Activated CD8-positive, alpha-beta T cell treated with anti-CD3 and anti-CD28 coated beads for 36 hours (primary cell): ENCODE measurements at places on chromosomes 5 and 9. TPM values are rescaled to one million over a fixed set of nuclear protein-coding genes. Genes with fewer than 3 reads are reported as not detected.

DNA sequence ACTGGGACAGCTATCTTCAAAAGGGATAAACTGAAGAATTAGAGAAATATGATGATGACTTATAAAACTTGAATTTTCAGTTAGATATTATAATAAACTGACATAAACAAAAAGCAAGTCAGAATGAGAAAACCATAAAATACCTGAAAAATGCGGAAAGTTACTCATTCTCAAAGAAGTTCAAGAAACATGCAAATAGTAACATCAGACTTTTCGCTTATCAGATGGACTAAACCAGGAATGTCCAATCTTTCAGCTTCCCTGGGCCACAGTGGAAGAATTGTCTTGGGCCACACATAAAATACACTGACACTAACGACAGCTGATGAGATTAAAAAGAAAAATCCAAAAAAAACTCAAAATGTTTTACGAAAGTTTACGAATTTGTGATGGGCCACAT is 53.9 kb downstream of the DROSHA start:
- no peak for DNase-seq

HMCN2 gene
- total RNA-seq, result not detected

DNA sequence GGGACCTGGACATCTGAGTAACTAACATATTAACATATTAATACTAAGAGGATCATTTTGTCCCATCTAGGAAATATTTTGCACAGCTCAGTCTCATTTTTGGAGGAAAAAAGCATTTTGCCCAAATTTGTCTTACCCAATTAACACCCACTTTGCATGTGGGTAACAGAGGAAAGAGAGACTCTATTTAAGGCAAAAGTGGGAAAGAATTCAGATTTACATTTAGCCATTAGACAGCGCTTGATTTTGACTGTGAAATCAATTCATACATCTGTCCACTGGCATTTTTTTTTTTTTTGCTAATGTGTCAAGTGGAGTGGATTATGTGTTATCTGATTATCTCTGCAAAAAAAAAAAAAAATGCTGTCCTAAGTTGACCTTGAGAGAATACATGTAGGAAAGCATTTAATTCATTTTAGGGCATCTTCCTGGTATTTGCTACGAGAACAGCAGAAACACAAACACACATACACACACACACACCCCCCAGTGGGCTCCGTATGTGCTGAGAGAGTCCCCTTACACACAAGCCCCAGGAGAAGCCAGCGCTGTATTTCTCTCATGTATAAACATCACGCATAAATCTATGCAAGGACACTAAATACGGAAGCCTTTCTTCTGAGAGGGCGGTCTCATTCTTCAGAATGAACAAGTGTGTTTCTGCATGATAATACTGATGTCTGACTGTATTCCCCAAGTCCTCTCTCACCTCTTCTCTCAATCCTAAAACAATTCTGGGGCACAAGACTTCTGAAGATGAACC is 202.0 kb upstream of the KLF9 start:
- DNase-seq, result no peak

- DNase-seq, result no peak
Observed at GRCh38 chr9:125749951-125750626, 2.9 kb downstream of the PBX3 start.

- DNase-seq, result no peak
Observed at GRCh38 chr5:174799121-174799520, 74.7 kb downstream of the MSX2 start.

GRCh38 chr5:55143624-55144023 is 16.3 kb upstream of the GPX8 start:
- no peak for DNase-seq

TLX3 gene
- not detected for total RNA-seq

DNA sequence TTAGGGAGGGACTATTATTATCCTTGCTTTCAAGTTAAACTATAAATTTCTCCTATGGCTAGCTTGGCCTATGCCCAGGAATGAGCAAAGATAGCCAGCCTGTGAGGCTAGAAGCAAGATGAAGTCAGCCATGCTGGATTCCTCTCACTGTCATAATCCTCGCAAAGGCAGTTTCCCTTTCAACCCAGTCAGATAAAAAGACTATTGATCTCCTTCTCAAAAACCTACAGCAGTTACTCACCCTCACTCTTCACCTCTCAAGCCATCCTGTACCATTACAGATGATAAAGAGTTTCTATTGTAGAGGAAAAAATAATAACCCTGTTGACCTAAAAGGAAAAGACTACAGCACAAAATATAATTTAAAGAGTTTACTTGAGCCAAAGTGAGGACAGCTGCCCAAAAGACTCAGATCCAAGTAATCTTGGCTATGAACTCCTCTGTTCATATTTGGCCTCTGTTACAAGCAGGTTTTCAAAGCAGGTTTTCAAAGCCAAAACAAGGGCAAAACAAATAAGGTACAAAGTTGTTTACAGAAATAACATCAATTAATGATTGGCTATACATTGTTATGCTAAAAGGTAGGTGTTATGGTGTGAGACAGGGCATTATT is 41.7 kb downstream of the KCNV2 start:
- no peak for DNase-seq

- DNase-seq, result no peak
Observed at GRCh38 chr5:144131261-144131660, 39.2 kb downstream of the YIPF5 start.

DNA sequence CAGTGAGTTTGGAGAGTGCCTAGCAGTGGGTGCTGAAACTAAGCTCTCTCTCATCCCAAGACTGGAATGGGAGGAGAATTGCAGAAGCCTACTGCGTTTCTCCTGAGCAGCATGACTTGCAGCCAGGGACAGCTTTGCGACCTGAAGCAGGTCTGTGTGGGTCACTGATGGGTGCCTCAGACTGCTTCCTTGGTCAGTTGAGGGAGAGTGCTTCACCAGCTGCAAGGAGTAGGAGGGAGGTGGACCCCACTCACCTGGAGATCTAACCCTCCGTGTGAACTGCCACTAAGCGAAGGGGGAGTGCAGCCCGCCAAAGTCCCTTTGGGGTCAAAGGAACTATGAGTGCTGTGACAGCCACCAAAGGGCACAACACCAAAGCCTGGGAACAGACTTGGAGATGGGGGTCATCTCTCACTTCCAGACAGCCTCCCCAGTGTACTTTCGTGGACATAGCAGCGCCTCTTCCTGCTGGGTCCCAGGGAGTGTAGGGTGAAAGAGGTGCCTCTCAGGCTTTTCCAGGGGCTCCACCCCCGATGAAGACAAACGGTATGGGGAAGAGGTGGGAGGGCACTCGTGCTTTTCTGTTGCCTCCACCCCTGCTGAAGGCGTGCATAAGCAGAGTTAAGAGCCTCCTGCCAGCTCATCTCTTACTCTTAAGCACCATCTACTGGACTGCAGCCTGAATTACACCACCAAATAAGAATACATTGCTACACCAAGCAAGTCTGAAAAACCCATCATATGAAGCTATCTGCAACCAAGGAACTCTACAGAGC is 34.3 kb upstream of the MACIR start:
- peak; percentile 57 for DNase-seq

DNA sequence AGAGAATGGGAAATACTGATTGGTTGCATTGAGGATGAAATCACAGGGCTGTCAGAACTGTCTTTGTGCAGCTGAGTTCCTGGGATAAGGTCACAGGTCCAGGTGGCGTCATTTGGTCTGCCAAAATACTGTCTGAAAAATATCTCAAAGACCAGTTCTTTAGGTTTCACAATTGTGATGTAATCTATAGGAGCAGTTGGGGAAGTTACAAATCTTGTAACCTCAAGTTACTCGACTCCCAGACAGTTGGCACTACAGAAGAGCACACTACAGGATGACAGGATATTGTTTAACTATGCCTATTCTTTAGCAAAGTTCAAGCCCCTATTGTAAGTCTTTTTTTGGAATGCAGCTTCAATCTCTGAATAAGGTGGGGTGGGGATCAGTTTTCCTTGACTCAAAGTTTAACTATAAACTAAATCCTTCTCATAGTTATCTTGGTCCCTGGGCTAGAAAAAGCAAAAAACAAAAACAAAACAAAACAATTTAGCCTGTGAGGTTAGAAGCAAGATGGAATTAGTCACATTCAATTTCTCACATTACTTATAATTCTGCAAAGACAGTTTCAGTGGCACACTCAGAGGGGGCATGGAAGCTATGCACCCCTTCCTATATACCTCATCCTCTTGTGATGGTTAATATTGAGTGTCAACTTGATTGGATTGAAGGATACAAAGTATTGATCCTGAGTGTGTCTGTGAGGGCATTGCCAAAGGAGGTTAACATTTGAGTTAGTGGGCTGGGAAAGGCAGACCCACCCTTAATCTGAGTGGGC is 276.0 kb downstream of the AUH start:
- no peak for DNase-seq

DNA sequence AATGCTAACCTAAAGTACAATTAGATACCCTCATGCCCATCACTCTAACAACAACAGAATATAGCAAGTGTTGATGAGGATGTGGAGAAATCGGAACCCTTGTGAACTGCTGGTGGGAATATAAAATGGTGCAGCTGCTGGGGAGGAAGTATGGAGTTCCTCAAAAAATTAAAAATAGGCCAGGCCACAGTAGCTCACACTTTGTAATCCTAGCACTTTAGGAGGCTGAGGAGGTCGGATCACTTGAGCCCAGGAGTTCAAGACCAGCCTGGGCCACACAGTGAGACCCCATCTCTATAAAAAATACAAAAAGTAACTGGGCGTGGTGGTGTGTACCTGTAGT is 18.0 kb upstream of the MRNIP start:
- no peak for DNase-seq

HTR4 gene
- not detected for total RNA-seq

DNA sequence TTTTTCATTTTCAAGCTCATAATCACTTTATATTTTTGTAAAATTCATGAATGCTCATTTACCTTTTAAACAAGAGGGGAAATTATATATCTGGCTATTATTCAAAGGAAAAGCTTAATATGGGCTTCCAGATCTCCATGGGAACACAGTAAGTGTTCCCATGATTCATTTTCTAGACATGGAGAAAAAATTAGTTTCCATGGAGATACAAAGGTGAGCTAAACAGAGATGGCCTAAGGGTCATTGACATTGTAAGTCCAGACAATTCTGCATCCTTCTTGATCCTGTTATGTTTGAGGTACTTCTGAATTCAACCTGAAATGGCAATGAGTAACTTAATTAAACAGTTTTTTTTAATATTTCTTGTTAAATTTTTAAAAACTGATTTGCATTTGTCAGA is 341.4 kb upstream of the PRR16 start:
- no peak for DNase-seq

DNA sequence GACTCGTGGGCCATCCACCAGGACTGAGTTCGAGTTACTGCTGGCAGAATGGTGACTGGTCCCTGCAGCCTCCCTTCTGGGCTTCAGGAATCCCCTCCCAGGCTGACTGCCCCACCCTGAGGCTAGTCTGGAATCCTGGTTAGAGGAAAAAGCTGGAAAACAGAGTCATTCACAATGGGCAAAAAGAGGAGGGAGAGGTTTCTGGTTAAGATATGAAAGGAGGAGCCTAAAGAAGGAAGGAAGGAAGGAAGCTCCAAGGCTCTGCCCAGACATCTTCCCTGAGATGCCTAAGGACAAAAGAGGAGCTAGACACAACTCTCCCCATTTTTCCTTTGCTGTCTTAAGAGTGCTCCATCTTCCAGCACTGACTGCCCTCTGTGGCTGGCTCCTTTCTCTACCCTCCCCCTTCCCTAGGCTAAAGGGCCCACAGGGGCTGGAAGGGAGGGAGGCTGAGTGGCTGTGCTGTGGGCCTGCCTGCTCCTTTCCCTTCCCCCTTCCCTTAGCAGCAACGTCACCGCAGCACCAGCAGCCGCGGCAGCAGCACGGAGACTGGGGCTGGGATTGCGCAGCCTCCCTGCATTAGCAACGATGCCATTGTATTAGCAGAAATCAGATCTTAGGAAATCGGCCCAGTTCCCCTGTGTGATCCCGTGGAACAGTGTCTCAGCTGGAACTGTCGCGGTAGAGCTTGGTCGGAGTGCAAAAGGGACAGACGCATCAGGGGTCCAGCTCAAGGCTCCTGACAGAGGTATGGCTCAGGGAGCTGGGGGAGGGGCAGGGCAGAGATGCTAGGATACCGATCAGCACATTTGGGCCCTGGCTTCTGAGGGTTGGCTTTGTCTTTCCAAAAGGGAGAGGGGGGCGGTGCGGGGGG is 48.7 kb downstream of the RUSC2 start:
- no peak for DNase-seq

GRCh38 chr9:128995791-128996190 is 32.3 kb downstream of the SH3GLB2 start:
- DNase-seq, result no peak

GRCh38 chr9:7935681-7936080 is 136.1 kb upstream of the DMAC1 start:
- no peak for DNase-seq

PCDHA5 gene
- total RNA-seq, result not detected

PCDHB4 gene
- total RNA-seq, result not detected

GSN gene
- 2.2 TPM for total RNA-seq

DNA sequence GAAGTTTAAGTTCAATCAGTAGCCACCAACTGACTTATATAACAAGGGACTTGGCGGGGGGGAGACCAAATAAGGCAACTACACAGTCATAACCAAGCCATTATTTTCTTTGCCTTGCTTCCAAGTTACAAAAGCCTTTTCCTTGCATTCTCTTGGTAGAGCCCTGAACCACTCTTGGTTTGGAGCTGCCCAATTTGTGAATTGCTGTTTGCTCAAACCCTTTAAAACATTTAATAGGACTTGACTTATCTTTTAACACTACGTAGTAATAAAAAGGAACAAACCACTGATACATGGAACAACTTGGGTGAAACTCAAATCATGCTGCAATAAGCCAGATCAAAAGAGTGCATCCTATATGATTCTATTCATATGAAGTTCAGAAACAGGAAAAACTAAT is 31.7 kb upstream of the MSH3 start:
- no peak for DNase-seq

GRCh38 chr5:65924366-65925043 is 1.9 kb upstream of the ERBIN start:
- no peak for DNase-seq

- DNase-seq, result no peak
Observed at GRCh38 chr5:140243706-140244250, 59.1 kb downstream of the PFDN1 start.

DNA sequence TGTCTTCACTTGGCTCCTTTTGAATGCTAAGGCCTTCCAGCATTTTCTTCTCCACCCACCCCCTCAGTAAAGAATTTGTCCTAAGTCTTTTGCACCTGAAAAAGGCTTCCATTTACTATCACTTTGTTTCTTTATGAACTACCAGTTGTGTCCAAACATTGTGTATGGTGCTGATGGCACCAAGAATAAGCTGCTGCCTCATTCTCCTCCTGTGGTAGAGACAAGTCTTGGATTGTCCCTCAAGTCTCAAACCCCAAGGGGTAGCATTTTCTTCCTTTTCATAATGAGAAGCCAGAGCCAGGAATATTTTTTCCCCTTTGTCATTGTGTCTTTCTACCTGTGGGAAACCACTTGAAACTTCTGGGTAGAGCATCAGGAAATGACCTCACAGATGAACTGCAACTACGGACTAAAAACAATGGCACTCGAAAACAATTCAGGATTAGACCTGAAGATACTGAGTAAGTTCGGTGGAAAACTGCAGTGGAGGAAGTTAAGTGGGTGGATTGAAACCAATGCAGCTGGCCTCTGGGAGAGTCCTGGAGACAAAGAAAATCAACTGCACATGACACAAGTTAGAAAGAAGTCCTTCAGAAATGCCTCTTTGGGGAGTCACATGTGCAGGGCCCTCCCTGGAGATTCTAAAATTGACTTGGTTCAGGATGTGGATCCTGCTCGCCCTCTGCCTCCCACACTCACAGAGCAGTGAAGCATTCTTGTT is 80.5 kb downstream of the SH3RF2 start:
- no peak for DNase-seq

- DNase-seq, result no peak
Observed at GRCh38 chr9:75053869-75054268, 25.8 kb upstream of the CARNMT1 start.

TNFSF8 gene
- 21.7 TPM for total RNA-seq
